ENCODE measurements at places on chromosomes 12 and 14.

- no peak for DNase-seq
Measured at GRCh38 chr12:34306133-34306830, 284.0 kb downstream of the ALG10 start.

- no peak for DNase-seq
Measured at GRCh38 chr12:5773550-5773949, 171.5 kb downstream of the ANO2 start.

DNA sequence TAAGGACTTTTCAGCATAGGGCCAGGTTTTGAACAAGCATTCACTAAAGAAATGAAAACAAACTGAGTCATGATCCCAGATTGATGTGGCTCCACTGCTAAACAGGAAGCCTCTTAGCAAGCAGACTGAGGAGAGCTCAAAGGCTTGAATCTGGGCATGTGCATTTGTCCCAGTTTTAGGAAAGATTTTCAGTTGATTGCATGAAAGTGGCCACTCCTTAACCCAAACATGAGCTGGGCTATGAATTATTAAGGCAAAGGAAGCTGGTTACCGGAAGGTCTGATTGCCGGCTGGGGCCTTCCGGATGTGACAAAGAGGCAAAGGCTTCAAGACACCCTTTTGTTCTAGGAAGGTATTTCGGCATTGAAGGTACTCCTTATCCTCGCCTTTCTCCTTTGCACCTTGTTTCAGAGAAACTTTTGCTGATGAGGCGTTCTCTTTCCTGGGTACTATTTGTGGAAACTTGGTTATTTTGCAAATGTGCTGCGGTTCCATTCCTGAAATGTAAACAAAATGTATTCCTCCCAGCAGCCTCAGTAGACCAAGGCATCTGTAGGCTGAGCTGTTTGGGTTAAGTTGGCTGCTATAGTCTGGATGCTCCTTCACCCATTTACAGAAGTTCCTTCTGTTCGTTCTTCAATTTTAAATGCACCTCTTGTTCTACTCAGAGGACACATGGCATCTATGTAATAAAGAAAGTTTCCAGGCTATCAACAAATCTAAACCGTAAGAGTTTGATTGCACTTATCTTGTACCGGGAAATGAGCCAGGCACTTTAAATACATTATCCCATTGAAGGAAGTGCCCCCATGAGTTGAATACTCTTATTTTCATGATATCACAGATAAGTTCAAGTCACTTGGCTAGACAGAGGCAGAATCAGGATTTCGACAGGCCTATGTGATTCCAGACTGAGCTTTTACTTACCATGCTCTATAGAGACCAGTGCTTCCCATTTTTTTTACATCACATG is 115.6 kb upstream of the METAP2 start:
- DNase-seq, result no peak

DNA sequence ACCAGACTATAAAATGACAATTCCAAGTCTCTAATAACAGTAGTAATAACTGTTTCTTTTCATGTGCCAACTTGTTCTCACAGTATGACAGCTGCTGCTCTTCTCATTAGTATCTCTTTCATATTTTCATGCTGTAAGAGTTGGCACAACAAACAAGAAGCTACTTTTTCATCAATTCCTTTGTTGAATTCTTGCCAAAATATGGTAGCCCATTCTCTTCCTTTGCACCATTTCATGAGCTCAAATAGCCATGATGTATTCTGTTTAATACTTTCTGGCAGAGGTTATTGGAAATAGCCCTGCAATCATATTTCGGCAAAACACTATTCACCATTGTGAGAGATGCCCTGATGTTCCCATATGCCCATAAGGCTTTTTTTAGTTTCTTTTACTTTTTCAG is 1100.7 kb downstream of the TRHDE start:
- no peak for DNase-seq

- no peak for DNase-seq
Measured at GRCh38 chr14:44529026-44529425, 21.9 kb upstream of the FSCB start.

- DNase-seq, result no peak
Measured at GRCh38 chr14:105260959-105261358, 12.6 kb downstream of the BTBD6 start.

- no peak for DNase-seq
Measured at GRCh38 chr14:75426332-75427125, 1.3 kb upstream of the JDP2 start.

- no peak for DNase-seq
Measured at GRCh38 chr12:125186471-125187147, 121.4 kb downstream of the AACS start.

DNA sequence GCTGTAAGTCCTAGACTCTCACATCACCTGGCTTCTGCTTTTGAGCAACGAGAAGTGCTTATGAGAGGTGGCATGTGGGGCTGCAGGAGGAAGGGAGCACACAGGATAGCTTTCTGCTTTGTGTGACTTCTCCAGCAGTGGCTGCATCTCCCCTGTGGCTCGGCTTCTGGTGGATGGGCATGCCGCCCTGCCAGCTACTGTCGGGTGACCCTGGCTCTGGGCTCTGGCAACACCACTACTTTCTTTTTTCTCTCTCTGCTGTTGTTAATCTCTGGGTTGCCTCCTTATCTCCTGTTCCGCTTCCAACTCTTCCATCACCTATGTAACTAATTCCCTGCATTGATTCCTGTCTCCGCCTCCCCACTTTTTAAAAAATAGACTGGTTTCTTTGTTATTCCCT is 209.1 kb upstream of the DAAM1 start:
- no peak for DNase-seq

GRCh38 chr14:20802341-20803084 is at the start of gene RNASE1:
Gene RNASE1, minus strand, starts transcription at chr14:20802844. Its CDS starts 776 bp downstream, at chr14:20802068.
- no peak for DNase-seq

DNA sequence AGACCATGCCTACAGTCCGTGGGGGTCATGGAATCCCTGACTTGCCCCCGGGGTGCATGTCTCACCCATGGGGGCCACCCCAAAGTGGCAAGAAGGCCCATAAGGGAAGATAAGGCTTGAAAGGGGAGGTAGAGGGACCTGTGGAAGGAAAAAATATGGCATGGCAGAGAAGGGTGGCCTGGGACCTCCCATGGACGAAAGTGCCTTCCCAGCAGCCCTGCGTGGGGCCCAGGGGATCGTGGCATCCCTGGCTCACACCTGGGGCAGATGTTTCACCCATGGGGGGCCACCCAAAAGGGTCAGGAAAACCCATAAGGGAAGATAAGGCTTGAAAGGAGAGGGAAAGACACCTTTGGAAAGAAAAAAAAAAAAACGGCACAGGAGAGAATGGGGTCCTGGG is 264.6 kb downstream of the ALG10 start:
- no peak for DNase-seq

- no peak for DNase-seq
Measured at GRCh38 chr12:74440469-74440868, 97.2 kb upstream of the ATXN7L3B start.

DNA sequence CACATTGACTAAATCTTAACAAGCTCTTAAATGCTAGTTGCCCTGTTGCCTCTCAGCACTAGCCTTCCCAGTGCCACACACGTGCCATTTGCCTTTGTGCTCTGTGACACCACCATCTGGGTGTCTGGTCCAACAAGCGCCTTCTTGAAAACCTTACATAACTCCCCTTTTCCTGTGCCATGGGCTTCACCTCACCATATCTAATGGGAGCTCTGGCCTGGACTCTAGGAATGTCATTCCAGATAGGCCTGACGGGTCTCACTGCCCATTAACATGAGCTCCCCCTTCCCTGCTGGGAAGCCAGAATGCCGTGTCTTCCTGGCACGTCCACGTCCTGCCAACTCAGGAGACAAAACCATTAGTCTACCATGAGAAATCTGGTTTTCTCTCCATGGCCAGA is 24.4 kb downstream of the SSPN start:
- no peak for DNase-seq

DNA sequence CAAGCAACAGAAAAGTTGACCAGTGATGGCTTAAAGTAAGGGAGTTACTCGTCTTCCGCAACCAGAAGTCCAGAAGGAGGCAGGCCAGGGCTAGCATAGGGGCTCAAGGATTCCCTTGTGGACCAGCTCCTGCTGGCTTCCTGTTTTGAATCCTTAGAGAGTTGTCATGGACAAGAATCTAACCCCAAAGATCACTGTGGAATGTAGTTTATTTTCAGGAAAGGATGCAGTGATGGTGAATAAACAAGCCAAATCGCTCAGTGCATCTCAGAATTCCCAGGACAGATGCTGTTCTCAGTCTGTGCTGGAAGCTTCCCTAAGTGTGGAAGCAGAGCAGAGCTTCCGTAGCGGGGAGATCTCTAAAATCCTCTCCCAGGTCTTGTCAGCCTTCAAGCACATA is 311.3 kb downstream of the C12orf75 start:
- DNase-seq, result no peak

DNA sequence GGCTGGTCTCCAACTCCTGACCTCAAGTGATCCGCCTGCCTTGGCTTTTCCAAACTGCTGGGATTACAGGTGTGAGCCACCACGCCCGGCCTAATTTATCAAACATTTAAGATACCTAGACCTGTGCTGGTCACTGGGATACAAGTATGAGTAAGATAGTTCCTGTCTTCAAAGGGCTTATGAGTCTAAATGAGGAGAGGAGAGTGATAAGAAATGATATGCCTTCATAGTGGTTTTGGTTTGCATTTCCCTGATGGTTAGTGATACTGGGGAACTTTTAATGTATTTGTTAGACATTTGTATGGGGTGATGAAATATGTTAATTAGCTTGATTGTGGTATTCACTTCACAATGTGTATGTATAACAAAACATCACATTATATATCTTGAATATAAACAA is 21.2 kb downstream of the TMED10 start:
- DNase-seq, result no peak

GRCh38 chr14:66483322-66483721 is 2.8 kb upstream of the CCDC196 start:
- DNase-seq, result no peak

DNA sequence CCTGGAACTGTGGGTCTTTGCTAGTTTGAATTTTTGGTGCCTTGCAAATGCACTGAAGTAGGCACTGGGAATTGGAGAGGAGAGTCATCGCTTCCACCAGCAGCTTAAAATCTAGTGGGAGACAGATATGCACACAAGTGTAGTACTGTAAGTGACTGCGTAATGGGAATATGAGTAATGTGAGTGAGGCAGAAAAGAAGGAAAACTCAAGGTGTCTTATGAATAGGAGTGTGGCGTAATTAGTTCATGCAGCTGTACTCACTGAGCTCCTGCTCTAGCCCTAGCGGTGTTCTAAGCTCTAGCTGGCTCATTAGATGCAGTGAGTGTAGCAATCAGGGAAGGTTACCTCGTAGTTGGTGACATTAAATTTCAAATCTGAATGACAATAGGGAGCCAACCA is 2.8 kb downstream of the TCP11L2 start:
- no peak for DNase-seq

GRCh38 chr12:22626406-22626805 is 1.4 kb downstream of the ETNK1 start:
- no peak for DNase-seq

DNA sequence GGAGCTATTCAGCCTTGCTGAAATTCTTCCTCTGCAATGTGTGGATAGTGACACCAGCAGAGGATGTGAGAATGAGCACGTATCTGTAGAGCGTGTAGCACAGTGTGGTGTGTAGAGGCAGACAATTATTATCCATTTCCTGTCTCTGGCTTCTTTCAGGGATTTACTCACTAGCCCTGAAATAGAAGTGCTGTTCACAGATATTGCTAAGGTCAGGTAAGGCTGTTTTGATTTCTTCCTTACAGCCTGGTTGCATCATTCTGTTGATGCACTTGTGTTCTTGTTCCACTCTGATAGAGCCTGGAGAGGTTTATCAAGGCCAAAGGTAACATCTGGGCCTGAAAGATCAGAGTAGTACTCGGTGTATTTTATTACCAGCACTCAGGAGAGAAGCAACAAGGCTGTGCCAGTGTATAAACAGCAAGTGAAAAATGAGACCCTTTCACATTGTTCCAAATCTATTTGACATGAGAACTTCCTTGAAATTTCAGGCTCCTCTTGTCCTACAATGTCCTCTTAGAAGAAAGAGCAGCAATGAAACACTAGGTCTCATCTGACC is 16.7 kb downstream of the ARG2 start:
- DNase-seq, result no peak

DNA sequence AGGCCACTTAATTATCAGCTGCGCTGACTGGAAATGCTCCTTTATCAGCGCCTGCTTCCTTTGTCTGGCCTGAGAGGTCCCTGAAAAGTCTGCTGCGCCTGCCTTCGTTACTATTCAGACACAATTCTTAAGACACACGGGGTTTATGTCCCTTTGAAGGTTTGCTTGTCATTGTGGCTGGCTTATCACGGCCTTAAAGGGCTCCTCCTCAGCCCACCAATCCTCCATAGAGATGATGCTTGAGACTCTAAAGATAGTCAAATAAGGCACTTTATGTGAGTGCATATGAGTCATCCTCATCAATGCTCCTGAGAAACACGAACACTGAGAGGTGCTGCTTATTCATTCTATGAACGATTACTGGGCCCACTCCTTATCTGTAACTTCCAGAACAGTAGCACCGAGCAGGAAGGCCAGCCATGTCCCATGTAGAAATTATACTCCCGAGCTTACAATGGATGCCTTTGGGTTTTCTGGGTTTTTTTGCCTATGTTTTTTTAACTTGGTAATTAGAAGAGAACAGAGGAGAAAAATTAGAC is 1268.2 kb upstream of the TMEM132C start:
- no peak for DNase-seq

GRCh38 chr12:80291108-80291754 is 152.8 kb upstream of the PTPRQ start:
- no peak for DNase-seq
